ENCODE measurements at places on chromosomes 3 and 15. TPM values are rescaled to one million over a fixed set of nuclear protein-coding genes. Genes with fewer than 3 reads are reported as not detected.

GRCh38 chr3:72380193-72380592 lies 468.1 kb downstream of the SHQ1 start:
- peaks cover 84% of the 10 kb centered on the region for H3K4me1 ChIP-seq
- no peak for DNase-seq
- no peak overlapping the region for H3K4me3 ChIP-seq
- H3K36me3 ChIP-seq, result peaks cover 36% of the 10 kb centered on the region

The RTP1 gene
- total RNA-seq, result not detected

- H3K4me3 ChIP-seq, result no peak overlapping the region
- H3K36me3 ChIP-seq, result peaks cover 3% of the 10 kb centered on the region
- no peak overlapping the region for H3K27ac ChIP-seq
- H3K4me1 ChIP-seq, result no peaks in the 10 kb centered on the region
- no peak for DNase-seq
Measured at GRCh38 chr3:60198179-60198720, 1053.0 kb downstream of the FHIT start.

DNA sequence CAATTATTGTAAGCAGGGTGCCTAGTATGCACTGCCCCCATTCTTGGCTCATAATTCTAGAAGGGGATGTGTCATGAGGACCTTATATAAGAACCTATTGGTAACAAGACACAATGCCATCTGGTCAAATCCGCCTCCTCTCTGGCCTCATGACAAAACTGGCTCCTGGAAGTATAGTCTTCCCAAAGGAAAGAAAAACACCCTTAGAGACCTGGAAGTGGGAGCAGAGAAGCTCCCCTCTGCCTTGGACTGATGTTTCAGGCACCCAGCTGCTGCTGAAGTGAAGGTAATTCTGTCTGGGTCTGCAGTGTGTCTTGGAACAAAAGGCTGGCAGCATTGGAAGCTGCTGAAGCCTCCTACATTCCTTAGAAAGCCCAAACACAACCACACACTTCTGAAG lies 107.2 kb upstream of the CLSTN2 start:
- H3K4me3 ChIP-seq, result no peak overlapping the region
- no peak for DNase-seq
- H3K27me3 ChIP-seq, result no peaks in the 10 kb centered on the region
- no peaks in the 10 kb centered on the region for H3K4me1 ChIP-seq
- no peak overlapping the region for H3K27ac ChIP-seq

The GREM1 gene
- not detected for total RNA-seq

DNA sequence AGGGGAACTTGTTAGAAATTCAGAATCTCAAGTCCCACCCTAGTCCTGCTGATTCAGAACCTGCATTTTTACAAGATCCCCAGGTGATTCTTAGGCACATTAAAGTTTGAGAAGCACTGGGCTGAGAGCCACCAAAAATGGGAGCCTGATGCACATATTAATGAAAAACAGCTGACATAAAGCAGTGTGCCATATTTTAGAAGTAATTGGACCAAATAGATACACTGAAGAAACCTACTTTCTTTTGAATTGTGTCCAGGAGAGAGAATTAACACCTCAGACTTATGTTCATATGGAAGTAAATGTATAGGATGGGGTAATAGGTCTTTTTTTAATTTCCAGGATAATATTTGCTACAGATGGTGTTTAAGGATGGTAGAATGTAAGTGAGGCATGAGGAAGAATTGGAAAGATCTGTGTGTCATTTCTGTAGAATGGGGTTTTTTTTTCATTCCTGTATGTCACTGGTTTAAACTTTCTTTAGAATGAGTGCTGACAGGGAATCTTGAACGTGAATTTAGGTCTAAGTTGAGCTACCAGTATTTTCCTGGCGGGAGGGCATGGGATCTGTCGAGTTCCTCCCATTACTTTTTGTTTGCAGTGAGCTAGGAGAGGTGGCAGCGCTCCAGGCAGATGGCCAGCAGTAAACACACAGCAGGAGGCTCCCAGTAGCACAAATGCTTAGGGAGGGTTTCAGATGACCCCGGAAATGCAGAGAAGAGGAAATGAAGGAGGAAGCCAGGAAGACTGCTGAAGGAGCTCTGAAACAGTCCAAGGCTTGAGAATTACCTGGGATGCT lies 185.6 kb downstream of the PLCL2 start:
- no peak overlapping the region for H3K27ac ChIP-seq
- H3K36me3 ChIP-seq, result peaks cover 32% of the 10 kb centered on the region
- DNase-seq, result no peak
- H3K4me1 ChIP-seq, result peaks cover 26% of the 10 kb centered on the region
- H3K27me3 ChIP-seq, result no peaks in the 10 kb centered on the region

DNA sequence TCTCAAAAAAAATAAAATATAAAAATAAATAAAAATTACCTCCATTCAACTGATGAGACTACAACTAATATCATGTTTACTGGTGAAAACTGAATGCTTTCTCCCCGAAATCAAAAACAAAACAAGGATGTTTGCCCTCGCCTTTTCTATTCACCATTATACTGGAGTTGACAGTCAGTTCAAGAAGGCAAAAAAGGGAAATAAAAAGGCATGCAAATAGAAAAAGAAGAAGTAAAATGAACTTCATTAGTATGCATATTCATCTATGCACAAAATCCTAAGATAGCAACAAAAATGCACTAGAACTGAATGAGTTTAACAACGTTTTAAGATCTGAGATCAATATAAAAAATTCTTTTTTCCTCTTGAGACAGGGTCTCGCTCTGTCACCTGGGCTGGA lies 72.7 kb upstream of the FAM174B start:
- H3K36me3 ChIP-seq, result peaks cover 2% of the 10 kb centered on the region
- no peak for DNase-seq
- no peak overlapping the region for H3K4me3 ChIP-seq
- no peak overlapping the region for H3K27ac ChIP-seq

GRCh38 chr15:93333796-93334195 lies 244.8 kb upstream of the RGMA start:
- no peaks in the 10 kb centered on the region for H3K36me3 ChIP-seq
- DNase-seq, result no peak
- H3K4me1 ChIP-seq, result no peaks in the 10 kb centered on the region
- no peak overlapping the region for H3K4me3 ChIP-seq
- no peak overlapping the region for H3K27ac ChIP-seq

The CMSS1 gene
- 94.0 TPM for total RNA-seq

DNA sequence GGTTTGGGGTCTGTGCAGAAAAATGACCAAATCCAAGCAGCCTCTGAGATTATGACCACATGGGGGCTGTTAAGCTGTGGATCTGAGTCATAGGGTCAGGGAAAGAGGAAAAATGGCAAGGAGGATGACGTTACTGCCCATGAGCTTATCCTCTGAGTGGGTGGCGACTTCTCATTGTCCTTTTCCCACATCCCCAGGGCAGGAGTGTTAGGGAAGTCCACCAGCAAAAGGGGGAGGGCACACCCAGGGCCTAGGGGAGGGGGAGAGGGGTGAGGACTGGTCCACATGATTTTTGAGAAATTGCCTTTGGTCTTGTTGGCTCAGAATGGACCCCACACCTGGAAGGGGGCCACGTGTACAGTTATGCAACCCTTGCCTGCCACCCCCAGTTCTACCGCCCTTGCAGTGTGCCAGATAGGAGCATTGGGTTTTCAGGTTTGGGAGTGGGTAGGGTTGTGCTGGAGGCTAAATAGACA lies 2.6 kb downstream of the CD276 start:
- peaks cover 20% of the 10 kb centered on the region for H3K4me1 ChIP-seq
- no peak overlapping the region for H3K27ac ChIP-seq
- DNase-seq, result no peak
- no peaks in the 10 kb centered on the region for H3K36me3 ChIP-seq

DNA sequence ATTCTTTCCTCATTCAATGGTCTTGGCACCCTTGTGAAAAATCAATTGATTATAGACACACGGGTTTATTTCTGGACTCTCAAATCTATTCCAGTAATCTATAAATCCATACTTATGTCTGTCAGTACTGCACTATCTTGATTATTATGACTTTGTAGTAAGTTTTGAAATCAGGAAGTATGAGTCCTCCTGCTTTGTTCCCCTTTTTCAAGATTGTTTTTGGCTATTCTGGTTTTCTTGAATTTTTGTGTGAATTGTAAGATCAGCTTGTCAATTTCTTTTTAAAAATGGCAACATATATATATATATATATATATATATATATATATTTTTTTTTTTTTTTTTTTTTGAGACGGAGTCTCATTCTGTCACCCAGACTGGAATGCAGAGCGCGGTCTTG lies 32.3 kb upstream of the CFAP20DC start:
- H3K4me1 ChIP-seq, result no peaks in the 10 kb centered on the region
- H3K27me3 ChIP-seq, result peaks cover 33% of the 10 kb centered on the region
- no peak overlapping the region for H3K27ac ChIP-seq
- DNase-seq, result no peak
- H3K4me3 ChIP-seq, result no peak overlapping the region
- H3K36me3 ChIP-seq, result no peaks in the 10 kb centered on the region

- H3K36me3 ChIP-seq, result no peaks in the 10 kb centered on the region
- no peak overlapping the region for H3K4me3 ChIP-seq
- H3K27me3 ChIP-seq, result no peaks in the 10 kb centered on the region
- no peak for DNase-seq
- H3K27ac ChIP-seq, result no peak overlapping the region
Measured at GRCh38 chr3:177724020-177724638, 526.8 kb upstream of the TBL1XR1 start.

- H3K27ac ChIP-seq, result peak overlapping the region; percentile 93
- DNase-seq, result no peak
- no peak overlapping the region for H3K4me3 ChIP-seq
- H3K4me1 ChIP-seq, result peaks cover 85% of the 10 kb centered on the region
- H3K36me3 ChIP-seq, result peaks cover 73% of the 10 kb centered on the region
Measured at GRCh38 chr3:30688776-30689641, 82.6 kb downstream of the TGFBR2 start.

The CNTN4 gene
- not detected for total RNA-seq

The LMAN1L gene
- total RNA-seq, result 0.25 TPM

The SERPINI2 gene
- total RNA-seq, result not detected

The FBXO40 gene
- total RNA-seq, result not detected

DNA sequence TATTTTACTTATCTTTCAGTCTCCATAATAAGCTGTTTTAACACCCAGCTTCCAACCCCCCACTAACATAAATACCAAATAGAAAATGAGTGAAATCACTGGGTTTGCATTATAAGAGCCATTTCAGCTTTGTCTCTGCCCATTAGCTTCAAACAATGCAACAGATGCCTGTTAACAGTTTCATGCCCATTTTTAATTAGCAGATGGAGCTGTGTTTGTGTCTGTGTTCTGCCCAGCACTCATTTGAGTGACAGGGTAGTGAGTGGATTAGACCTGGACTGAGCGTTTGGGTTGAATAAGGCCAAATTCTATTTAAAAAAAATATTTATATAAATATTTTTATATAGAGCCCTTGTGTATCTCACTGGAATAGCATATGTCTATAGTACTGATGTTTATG lies 7.4 kb downstream of the RAB8B start:
- H3K27me3 ChIP-seq, result no peaks in the 10 kb centered on the region
- peaks cover 95% of the 10 kb centered on the region for H3K4me1 ChIP-seq
- H3K27ac ChIP-seq, result peak overlapping the region; percentile 72
- H3K4me3 ChIP-seq, result no peak overlapping the region
- H3K36me3 ChIP-seq, result peaks cover 48% of the 10 kb centered on the region

DNA sequence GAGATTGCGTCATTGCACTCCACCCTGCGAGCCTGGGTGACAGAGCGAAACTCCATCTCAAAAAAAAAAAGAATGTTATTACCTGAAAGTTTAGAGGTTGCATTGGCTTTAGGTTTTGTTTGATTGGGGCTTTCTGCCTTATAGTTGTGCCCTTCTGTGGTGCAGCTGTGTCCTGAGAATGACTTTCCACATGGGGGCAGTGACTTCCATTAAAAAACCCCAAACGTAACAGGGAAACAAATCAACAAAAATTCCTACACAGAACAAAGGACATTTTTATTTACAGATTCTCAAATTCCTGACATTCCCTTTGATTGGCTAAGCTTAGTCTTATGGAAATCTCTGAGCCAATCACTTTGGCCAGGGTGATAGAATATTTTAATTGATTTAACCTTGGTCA lies 154.1 kb upstream of the GPR149 start:
- no peak for DNase-seq
- no peaks in the 10 kb centered on the region for H3K36me3 ChIP-seq
- no peaks in the 10 kb centered on the region for H3K4me1 ChIP-seq
- H3K27me3 ChIP-seq, result no peaks in the 10 kb centered on the region
- no peak overlapping the region for H3K27ac ChIP-seq
- no peak overlapping the region for H3K4me3 ChIP-seq

The SERPINI1 gene
- 1.2 TPM for total RNA-seq

The CSPG5 gene
- 0.97 TPM for total RNA-seq

DNA sequence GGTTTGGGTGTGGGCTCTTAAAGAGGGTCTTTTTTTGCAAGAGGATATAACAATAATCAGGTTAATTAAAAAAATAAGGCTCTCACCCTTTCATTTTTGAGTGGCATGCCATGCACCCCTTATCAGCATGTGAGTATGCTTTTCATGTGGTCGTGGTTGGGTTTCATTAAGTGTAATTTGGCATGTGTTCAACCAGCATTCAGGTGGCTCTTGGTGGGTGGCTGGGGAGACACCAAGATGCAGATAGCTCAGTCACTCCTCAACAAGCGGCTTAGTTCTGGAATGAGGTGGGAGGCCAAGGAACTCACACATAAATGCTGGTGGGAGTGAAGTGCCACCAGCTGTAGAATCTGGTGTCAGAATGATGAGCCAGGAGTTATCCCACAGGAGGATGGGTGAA lies 66.8 kb downstream of the FLNB start:
- peak overlapping the region; percentile 26 for H3K27ac ChIP-seq
- H3K4me3 ChIP-seq, result no peak overlapping the region
- peaks cover 13% of the 10 kb centered on the region for H3K36me3 ChIP-seq
- H3K4me1 ChIP-seq, result peaks cover 31% of the 10 kb centered on the region
